A549 treated with ZK216348 at 1 μM for 4 hours (cell line): ENCODE measurements at places on chromosomes 1 and 21. TPM values are rescaled to one million over a fixed set of nuclear protein-coding genes. Genes with fewer than 3 reads are reported as not detected.

The REG4 gene
- total RNA-seq = not detected in 5 replicates

The NBPF20 gene
- total RNA-seq = 3.0 to 4.4 TPM (median 3.2 TPM) in 5 replicates

The DYNLT4 gene
- 0.69 to 0.99 TPM (median 0.81 TPM) in 3 of 5 replicates, not detected in the others for total RNA-seq

The MYBPH gene
- total RNA-seq = not detected in 5 replicates

The FAM110D gene
- 0.05 to 0.06 TPM in 2 of 5 replicates, not detected in the others for total RNA-seq

The ZNF670 gene
- total RNA-seq = 2.8 to 6.2 TPM (median 3.2 TPM) in 5 replicates
